ENCODE measurements at places on chromosomes 5 and 9.

GRCh38 chr5:57311251-57311650 is 137.4 kb downstream of the GPBP1 start:
- peaks cover 6% of the 10 kb centered on the region for H3K4me1 ChIP-seq
- no peak overlapping the region for H3K4me3 ChIP-seq
- peaks cover 3% of the 10 kb centered on the region for H3K36me3 ChIP-seq
- H3K27ac ChIP-seq: no peak overlapping the region
- peaks cover 3% of the 10 kb centered on the region for H3K27me3 ChIP-seq

DNA sequence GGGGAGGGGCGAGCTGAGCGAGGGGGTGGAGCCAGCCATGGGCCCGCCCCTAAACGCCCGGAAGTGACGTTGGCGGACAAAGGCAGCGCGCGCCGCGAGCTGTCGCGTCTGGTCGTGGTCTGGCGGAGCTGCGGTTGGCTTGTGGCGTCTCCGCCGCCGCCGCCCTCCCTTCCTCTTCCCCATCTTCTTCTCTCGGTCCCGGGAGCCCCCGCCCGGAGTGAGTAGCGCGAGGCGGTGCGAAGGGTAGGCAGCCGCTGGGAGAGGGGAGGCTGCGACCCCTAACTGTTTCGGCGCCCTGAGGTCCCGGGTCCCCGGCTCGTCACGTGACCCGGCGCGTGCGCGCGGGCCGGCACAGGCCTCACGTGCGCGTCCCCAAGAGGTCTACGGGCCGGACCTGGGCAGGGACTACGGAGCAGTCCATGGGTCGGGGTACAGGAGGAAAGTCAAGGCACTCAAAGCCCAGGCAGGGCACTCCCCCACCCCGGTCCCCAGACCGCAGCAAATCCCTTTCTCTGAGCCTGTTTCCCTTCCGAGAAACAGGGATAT is at the start of gene NTMT1:
Gene NTMT1, plus strand, starts transcription at position 85 of the 546 bp plus-strand sequence. CDS start 6,541 bp downstream, outside the sequence.
- no peaks in the 10 kb centered on the region for H3K36me3 ChIP-seq
- H3K4me1 ChIP-seq: peaks cover 32% of the 10 kb centered on the region
- H3K4me3 ChIP-seq: peak within 1 kb of the TSS; percentile 89
- peaks cover 3% of the 10 kb centered on the region for H3K27me3 ChIP-seq
- peak; percentile 97 for DNase-seq
- H3K27ac ChIP-seq: peak within 1 kb of the TSS; percentile 91

DNA sequence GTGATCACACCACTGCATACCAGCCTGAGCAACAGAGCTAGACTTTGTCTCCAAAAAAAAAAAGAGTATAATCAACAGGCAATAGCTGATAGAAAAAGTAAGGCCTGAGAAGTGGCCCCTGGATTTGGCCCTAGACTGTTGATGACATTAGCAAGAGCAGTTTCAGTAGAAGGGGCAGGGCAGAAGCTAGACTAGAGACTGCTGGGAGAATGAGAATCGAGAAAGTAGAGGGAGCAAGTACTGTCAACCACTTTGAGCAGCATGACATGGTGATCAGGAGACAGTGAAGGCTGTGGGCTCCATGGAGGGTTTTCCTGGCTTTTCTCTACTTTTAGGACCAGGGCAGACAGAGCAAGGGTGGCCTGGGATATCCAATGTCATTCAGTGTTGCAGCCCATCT is 34.9 kb upstream of the B4GALT1 start:
- DNase-seq: no peak
- H3K27ac ChIP-seq: no peak overlapping the region
- H3K4me1 ChIP-seq: peaks cover 13% of the 10 kb centered on the region
- H3K27me3 ChIP-seq: no peaks in the 10 kb centered on the region
- H3K36me3 ChIP-seq: no peaks in the 10 kb centered on the region

DNA sequence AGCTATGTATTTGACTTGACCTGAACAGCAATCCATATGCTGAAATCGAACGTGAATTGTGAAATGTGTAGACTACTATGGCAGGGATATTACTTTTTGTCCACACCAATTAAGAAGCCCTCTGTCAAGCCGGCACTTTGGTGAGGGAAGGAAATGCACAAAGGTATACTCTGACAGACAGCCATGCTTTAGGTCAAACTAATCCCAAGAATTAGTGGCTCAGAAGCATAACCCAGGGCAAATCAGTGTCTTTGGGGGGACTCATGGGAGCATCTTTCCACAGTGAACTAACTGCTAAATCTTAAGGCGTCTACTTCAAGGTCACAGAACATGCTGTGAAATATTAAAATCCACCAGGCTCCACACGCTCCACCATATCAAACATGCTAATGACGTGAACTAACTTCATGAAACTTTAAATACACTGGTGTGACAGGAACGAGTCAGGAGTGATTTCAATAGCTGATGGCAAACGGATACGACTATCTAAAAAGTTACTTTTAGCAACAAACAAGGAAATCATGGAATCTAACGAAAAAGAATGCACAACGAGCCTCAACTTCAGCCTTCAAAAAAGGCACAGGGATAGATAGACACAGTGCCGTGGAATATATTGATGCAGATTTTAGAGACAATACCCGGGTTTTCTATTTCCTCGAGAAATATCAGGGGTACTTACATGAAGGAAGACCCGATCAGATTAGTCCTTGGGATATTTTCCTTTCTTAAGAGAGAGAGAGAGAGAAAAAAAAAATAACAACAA is 527 bp downstream of the MEF2C start:
- H3K27ac ChIP-seq: peak overlapping the region; percentile 97
- DNase-seq: no peak
- H3K27me3 ChIP-seq: no peaks in the 10 kb centered on the region
- peak overlapping the region; percentile 96 for H3K4me3 ChIP-seq
- H3K36me3 ChIP-seq: peaks cover 2% of the 10 kb centered on the region
- H3K4me1 ChIP-seq: peaks cover 14% of the 10 kb centered on the region

- DNase-seq: no peak
- peaks cover 25% of the 10 kb centered on the region for H3K36me3 ChIP-seq
- no peaks in the 10 kb centered on the region for H3K4me1 ChIP-seq
- no peak overlapping the region for H3K4me3 ChIP-seq
- H3K27ac ChIP-seq: no peak overlapping the region
Observed at GRCh38 chr9:132622159-132622558, 39.8 kb downstream of the BARHL1 start.

All from memory B cell (primary cell).